ENCODE measurements at places on chromosomes 12 and 14. TPM values are rescaled to one million over a fixed set of nuclear protein-coding genes. Genes with fewer than 3 reads are reported as not detected.

LRRC10 gene
- not detected for total RNA-seq

DNA sequence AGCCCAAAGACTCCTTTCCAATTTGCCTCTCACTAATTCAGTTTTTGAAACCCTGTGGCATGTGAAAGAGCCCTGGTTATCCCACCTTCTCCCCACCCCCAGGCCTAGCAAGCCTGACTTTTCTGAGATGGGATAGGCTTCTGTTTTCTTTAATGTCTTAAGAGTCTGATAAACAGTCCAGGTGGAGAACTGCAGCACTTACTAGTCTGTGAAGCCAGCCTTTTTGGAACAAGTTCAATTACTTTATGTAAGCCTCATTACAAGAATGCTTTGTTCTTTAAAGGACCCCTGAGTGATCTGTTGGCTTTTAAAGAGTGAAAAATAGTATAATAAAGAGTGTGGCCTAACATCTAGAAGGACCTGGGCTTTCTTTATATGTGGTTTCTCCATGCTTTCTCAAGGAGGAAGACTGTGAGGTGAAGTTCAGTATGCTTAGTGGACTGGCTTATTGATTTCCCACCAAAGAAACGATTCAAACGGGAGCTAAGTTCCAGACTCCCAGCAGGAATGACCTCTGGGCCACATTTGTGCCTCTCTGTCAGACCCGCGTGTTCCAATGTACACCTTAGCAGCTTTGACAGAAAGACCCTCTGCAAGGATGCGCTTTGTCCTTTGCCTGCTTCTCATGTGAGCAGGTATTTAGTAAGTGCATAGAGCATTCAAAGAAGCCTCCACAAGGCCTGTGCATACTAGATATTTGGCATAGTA is 129.5 kb downstream of the DAAM1 start:
- peaks cover 10% of the 10 kb centered on the region for H3K4me1 ChIP-seq
- DNase-seq: no peak
- no peaks in the 10 kb centered on the region for H3K36me3 ChIP-seq
- no peaks in the 10 kb centered on the region for H3K27me3 ChIP-seq
- no peak overlapping the region for H3K27ac ChIP-seq

GRCh38 chr12:32727237-32727636 is 28.5 kb downstream of the YARS2 start:
- no peak overlapping the region for H3K4me3 ChIP-seq
- no peaks in the 10 kb centered on the region for H3K36me3 ChIP-seq
- no peaks in the 10 kb centered on the region for H3K4me1 ChIP-seq
- no peaks in the 10 kb centered on the region for H3K27me3 ChIP-seq

DNA sequence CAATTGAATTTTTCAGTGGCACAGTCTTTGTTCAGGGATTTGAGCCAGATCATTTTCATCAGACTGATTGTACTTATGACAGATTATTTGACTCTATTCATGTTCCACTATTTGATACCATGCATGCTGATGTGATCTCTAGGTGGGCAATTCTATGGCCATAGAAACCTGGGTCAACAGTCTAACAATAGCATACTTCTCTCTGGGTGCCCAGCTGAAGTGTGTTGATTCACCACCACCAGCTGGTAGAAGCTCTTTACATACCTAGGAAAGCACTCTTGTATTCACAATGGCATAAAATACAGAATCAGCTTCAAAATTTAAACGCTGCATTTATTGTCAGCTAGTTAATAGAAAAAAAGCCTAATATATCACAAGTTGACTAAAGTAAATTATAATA is 90.2 kb upstream of the TMTC2 start:
- peaks cover 4% of the 10 kb centered on the region for H3K4me1 ChIP-seq
- H3K27me3 ChIP-seq: no peaks in the 10 kb centered on the region
- no peak overlapping the region for H3K27ac ChIP-seq
- no peak overlapping the region for H3K4me3 ChIP-seq

DNA sequence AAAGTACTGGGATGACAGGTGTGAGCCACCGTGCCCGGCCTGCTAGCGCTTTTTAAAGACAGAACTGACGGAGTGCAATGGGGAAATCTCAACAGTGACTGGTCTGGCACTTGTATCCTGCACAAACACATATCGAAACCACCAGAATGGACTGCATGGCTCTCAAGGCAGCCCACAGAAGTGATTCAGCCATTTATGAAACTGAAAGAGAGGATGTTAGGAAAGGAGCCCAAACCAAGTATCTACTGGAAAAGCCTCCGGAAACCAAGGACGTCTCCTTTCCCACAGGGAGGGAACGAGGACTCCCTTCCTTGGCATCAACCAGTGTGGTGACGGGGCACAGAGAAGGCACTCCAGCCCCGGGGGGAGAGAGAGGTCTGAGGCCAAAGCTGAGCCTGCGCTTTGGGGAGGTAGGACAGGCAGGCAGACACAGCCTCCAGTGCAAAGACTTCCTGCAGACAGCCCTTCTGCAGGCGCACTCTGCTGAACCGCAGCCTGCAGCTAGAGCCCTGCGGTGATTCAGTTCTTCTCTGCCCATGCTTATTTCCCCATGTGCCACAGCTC is 16.5 kb downstream of the SLC15A4 start:
- H3K36me3 ChIP-seq: peaks cover 21% of the 10 kb centered on the region
- DNase-seq: no peak
- no peak overlapping the region for H3K27ac ChIP-seq
- peaks cover 47% of the 10 kb centered on the region for H3K4me1 ChIP-seq

GRCh38 chr12:106211973-106212372 is 35.8 kb downstream of the CKAP4 start:
- H3K4me3 ChIP-seq: no peak overlapping the region
- no peaks in the 10 kb centered on the region for H3K27me3 ChIP-seq
- no peak for DNase-seq

Data from GM12878 (cell line).